Stimulated activated CD8-positive, alpha-beta memory T cell treated with anti-CD3 and anti-CD28 coated beads, Interleukin-15, amount 100 ng/mL, for 4 hours (primary cell): ENCODE measurements at places on chromosomes 11 and 22.

GRCh38 chr11:65685981-65686380 is 23.3 kb upstream of the RELA start:
- DNase-seq, result no peak

DNA sequence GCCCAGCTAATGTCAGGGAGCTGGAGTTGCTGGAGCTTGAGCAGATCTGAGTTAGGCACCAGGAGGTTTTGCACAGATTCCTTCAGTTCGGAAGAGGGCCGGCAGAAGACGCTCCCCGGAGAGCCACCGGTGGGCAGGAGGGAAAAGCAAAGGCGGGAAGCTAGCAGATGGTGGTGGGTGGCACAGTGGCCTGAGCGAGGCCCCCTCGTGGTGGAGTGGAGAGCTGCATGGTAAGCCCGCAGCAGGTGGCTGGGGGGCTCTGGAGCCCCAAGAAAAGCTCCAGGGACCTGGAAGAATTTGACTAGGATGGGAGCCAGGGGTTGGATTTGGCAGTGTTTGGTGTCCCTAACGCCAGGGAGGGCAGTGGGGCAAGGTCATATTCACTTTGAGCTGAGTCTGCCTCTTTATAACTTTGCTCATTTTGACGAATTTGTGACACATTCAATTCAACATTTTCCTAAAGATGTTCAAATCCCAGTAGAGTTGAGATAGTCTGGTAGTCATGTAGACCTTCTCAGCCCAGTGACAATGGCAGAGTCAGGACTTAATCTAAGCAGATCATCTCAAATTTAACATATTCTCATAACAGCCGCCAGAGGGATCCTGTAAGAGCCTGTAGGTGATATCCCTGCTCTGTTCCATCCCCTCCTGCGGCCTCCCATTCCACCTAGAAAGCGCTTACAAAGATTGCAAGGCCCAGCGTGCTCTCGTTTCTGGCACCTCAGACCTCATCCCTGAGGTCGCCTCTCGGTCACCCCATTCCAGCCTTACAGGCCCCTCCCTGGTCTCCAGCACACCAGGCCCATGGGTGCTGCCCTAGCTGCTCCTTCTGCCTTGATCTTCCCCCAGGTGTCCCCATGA is 57.9 kb downstream of the TRIM29 start:
- DNase-seq, result no peak

- DNase-seq, result no peak
These were observed 90.1 kb downstream of the STK33 start for GRCh38 chr11:8503910-8504364.

DNA sequence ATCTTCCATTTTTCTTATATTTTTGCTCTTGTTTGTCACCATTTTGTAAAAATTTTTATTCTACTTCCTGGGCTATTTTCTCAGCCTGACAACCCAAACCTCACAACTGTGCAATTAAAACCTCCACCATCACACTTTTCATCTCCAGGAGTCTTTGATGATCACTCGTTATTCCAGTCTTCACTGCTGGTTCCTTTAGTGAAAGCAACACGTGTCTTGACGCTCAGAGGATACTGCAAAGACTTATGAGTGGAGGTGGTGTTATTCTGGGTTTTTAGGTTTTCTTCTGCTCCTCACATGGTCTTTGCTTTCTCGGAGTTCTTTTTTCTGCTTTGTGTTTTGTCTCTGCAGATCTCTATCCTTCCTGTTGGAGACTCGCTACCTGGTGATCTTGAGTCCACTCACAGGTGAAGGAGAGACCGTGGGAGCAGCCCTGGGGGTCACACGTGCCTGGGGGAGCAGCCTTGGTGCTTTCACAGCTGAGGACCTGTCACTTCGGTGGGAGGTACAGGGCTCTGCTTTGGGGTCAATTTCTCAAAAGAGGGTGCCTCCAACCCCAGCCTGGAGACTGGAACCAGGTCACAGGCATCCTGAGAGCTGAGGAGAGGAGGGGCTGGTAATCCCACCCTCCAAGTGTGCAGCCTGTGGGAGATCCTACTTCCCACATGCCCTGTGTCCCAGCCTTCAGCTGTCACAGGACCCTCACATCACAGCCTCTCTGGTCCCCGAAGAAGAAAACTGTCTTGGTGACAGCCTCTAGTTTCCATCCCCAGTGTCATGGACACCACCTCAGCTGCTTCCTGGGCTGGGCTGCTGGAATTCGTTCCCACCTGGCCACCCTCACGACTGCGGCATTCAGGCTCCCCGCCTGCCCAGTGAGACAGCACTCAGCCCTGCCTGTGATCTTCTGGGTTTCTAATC is 11.0 kb downstream of the SULT4A1 start:
- no peak for DNase-seq

- no peak for DNase-seq
These were observed 1.9 kb upstream of the NDUFV1 start for GRCh38 chr11:67604815-67605214.

DNA sequence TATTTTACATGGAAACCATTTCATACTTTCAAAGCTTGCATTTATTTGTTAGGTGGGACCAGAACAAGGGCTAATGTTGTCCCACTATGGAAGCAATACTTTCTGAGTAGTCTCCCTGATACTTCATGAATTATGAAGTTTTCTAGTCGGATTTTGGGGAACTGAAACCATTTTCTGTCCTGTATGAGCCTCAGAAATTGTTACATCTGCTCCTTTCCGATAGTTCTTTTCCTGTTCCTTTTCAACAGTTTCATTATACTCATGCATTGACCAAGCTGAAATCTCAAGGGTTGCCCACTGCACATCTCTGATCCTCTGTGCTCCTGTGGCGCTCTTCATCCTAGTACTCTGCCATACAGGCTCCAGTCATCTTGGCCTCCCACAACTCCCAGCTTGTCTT is 31.5 kb upstream of the GLYATL1 start:
- DNase-seq, result no peak

GRCh38 chr22:47188261-47189055 is 426.0 kb downstream of the TBC1D22A start:
- DNase-seq, result no peak

GRCh38 chr11:8058216-8058615 is 22.8 kb upstream of the TUB start:
- DNase-seq, result no peak

DNA sequence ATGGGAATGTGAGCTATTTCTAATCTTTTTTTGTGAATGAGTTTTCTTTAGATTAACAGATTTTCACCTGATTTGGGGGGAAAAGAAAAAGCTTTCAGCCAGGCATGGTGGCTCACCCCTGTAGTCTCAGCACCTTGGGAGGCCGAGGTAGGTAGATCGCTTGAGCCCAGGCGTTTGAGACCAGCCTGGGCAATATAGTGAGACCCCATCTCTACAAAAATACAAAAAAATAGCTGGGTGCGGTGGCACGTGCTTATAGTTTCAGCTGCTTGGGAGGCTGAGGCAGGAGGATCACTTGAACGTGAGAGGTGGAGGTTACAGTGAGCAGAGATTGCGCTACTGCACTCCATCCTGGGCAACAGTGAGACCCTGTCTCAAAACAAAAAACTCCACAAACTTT is 92.2 kb downstream of the HSD17B12 start:
- no peak for DNase-seq

DNA sequence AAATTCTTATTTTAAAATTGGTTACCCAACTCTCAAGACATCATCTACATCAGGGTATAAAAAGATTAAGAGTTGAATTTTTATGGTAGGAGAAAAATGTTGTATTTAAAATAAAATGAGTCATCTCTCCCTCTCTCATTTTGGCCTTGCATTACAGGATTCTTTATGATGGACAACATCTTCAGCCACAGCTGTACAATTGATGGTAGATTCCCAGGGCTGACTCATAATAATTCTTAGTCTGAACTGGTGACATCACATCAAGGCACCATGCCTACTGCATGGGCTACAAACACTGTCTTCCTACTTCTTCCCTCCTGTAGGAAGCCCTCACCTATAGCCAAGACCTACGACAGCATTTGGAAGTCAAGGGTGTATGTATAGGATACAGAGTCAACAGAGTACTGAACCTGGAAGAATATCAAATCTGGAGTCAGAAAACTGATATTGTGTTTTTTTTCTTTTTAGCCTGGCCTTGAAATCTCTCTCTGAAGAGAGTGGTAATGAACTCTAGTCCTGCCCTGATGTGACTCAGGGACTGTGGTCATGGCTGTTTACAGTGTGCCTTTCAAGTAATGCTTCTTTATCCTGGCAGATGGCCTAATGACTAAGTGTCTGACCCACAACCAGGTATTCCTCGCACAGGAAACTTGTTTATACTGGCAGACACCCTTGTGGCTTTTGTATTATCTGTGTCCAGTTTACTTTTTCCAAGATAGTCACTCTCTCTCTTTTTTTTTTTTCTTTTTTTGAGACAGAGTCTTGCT is 32.5 kb downstream of the MRGPRX2 start:
- DNase-seq, result no peak

- no peak for DNase-seq
These were observed 6.2 kb upstream of the MPEG1 start for GRCh38 chr11:59218893-59219292.

- DNase-seq, result no peak
These were observed 69.0 kb downstream of the EFCAB6 start for GRCh38 chr22:43743131-43743530.

GRCh38 chr11:111819161-111819828 is 52.1 kb downstream of the ALG9 start:
- no peak for DNase-seq

DNA sequence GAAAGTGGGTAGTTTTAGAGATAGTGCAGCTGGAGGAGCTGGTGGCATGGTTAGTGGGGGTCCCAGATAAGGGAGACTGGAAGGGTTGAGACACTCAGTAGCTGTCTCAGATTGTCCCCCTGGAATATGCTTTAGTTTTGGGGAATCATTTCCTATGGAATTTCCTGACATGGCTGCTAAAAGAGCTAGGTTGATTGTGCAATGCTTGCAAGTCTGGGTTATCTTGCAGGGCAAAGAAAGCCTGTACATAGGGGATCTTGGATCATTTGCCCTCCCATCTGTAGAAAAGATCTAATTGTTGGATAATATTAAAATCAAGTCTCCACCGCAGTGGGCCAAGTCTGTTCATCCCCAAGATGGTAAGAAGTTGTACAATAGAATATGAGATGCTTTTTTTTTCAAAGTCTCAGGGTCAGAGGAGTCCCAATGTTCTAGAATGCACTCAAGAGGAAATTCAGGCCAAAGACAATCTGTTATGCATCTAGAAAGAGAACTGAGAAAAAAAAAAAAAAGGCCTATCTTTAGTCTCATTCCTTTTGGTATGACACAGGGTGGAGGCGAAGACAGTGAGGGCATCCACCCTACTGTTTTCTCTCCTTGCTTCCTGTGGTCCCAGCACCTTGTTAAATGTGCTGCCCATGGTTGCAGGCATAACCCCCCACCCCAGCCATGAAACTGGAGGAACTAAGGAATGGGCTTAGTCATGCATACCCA is 20.2 kb downstream of the MS4A6E start:
- no peak for DNase-seq

GRCh38 chr11:93054881-93055280 is 85.4 kb downstream of the MTNR1B start:
- DNase-seq, result no peak

GRCh38 chr22:47144791-47145425 is 382.5 kb downstream of the TBC1D22A start:
- DNase-seq, result no peak

GRCh38 chr11:109707411-109707810 is 285.4 kb downstream of the C11orf87 start:
- no peak for DNase-seq

- DNase-seq, result no peak
These were observed 159.1 kb upstream of the NECTIN1 start for GRCh38 chr11:119888119-119888518.

- DNase-seq, result no peak
These were observed 109.3 kb upstream of the TBCEL start for GRCh38 chr11:120914601-120915000.

- DNase-seq, result no peak
These were observed 27.4 kb upstream of the RDX start for GRCh38 chr11:110323786-110324185.

DNA sequence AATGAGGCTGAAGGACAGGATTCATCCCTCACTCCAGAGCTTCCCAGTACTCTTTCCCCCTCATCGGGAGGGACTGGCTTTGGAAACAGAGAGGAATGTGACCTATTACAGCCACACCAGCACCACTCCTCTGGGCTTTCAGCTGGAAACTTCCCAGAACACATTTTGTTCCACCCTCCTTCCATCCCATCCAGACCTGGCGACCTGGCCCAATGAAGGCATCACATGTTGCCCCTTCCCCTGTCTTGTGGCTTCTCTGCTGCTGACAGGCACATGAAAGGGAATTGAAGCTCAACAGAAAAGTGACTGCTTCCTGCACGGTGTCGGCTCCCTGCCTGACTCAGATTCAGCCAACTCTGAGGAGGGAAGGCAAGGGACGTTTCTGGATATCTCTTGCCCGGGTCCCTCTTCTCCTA is 19.1 kb downstream of the IRAG1 start:
- no peak for DNase-seq

GRCh38 chr11:26951809-26952515 is 42.0 kb upstream of the FIBIN start:
- DNase-seq, result no peak

- no peak for DNase-seq
These were observed 710 bp downstream of the MTCH2 start for GRCh38 chr11:47641600-47642098.

DNA sequence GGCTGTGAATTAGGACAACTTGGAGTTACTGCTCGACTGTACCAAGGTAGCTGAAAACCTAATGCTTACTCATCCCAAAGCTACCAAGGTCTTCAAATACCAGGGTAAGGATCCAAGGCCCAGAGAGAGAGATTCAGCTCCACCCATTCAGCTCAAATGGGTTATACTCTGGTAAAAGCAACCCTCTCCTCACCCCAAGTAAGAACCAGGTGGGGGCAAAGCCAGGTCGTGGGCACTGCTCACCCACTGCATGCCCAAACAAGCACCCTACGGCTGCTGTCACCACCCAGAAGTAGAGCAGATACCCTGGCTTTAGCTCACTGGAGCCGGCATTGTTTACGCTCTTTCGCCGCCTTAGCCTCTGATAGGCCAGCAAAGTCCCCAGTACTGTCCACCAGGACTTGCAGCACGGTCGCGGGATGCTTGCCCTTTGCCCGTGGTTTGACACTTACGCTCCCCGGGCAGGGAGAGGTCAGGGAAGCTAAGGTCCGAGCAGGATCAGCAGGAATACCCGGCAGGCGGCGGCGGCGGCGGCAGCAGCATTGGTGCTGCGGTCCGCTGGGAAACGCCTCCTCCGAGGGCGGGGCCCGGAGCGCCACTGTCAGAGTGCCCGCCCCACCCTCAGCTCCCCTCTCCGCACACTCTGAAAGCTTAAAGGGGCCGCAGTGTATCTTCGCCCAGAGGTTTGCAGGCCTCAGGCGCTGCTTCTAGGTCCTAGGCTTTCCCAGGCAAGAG is 19.6 kb downstream of the CKAP5 start:
- peak; percentile 39 for DNase-seq
